Ovary (tissue), 10 donors: ENCODE measurements at places on chromosomes 13 and 19. TPM values are rescaled to one million over a fixed set of nuclear protein-coding genes. Genes with fewer than 3 reads are reported as not detected.
A peak's percentile ranks its signal among the peaks of the same experiment; 100 is the strongest.

PSG6 gene
- not detected for total RNA-seq

SYMPK gene
- total RNA-seq: 24.8 TPM

FAM216B gene
- 0.10 TPM for total RNA-seq

CCL25 gene
- total RNA-seq: not detected

PRR22 gene
- total RNA-seq: 0.80 TPM

- no peak for DNase-seq
Measured at GRCh38 chr13:76991432-76991795, 467 bp upstream of the CLN5 start.

DNA sequence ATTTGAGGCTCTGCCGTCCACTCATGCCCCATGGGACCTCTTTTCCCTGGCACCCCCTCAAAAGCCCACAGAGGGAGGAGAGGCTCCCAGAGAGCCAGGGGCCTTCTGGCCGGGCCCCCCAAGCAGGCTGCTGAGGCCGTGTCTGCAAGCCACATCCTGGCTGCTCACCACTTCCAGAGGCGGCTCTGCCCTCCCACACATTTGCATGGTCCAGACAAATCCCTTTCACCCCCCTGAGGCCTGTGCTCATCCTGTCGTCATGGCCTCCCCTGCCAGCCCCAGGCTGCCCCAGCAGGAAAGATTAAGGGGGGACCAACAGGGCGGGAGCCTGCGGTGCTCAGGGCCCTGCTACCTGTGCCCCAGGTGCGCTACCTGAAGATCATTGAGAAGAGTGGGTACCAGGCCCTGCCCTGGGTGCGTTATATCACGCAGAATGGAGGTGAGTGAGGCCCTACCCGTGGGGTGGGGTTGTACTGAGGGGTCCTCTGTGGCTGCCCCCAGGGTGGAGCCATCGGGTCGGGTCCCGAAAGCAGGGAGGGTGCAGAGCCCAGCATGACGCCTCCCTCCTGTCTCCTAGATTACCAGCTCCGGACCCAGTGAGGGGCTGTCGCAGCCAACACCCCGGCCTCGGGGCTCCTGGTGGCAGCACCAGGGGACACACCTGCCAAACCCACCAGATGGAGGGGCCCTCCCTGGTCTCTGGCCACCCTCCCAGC lies 36.3 kb downstream of the AP1M1 start:
- DNase-seq: no peak

- peak; percentile 63 for DNase-seq
Measured at GRCh38 chr19:35903550-35904179, 1.3 kb downstream of the HCST start.

GRCh38 chr19:46372901-46373490 lies 26.1 kb downstream of the PPP5C start:
- no peak for DNase-seq

GRCh38 chr13:112947796-112948195 lies 21.2 kb upstream of the MCF2L start:
- no peak for DNase-seq

DNA sequence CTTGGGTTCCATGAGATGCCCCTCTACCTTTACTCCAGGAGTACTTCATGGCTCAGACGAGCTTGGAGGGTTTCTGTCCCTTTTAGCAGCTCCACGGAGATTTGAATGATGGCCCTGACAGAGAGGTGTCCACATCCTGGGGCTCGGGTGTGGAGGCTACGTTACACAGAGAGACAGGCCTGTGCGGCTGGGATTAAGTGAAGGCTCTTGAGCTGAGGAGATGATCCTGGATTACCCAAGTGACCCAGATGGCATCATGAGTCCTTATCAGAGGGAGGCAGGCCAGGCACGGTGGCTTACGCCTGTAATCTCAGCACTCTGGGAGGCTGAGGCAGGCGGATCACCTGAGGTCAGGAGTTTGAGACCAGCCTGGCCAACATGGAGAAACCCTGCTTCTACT lies 12.4 kb downstream of the DPP9 start:
- no peak for DNase-seq

GRCh38 chr13:107441279-107441678 lies 774.1 kb downstream of the LIG4 start:
- no peak for DNase-seq

DNA sequence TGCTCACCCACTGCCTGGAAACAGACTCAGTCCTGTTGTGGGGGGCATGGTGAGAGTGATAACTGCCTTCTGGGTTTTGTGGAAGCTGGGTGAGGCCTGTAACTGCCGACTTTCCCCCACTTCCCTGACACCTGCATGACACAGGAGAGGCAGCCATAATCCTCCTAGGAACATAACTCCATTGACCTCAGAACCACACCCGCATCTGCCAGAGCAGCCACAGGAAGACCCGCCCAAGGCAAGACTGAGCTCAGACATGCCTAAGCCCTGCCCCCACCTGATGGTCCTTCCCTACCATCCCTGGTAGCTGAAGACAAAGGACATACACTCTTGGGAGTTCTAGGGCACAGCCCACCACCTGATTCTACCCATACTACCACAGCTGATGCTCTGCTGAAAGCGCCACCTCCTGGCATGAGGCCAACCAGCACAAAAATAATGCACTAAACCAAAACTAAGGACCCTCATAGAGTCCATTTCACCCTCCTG lies 326.7 kb downstream of the RBM26 start:
- DNase-seq: no peak

DNA sequence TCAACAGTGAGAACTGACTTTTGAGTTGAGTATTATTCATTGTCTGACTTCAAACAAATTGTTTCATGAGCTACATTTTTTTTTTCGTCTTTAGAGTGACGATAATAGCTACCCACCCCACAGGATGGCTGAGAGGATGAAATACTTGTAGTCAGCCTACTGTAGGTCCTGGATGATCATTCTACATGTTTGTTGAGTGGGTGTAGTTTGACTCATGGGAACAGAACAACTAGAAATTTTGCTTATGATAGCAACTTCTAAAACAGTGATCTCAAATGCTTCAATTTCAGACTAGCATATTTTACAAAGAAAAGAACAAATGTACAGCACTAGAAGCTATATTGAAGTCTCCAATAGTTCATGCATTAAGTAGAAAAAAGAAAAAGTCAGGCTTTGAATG lies 651.8 kb downstream of the PCDH9 start:
- DNase-seq: no peak

DNA sequence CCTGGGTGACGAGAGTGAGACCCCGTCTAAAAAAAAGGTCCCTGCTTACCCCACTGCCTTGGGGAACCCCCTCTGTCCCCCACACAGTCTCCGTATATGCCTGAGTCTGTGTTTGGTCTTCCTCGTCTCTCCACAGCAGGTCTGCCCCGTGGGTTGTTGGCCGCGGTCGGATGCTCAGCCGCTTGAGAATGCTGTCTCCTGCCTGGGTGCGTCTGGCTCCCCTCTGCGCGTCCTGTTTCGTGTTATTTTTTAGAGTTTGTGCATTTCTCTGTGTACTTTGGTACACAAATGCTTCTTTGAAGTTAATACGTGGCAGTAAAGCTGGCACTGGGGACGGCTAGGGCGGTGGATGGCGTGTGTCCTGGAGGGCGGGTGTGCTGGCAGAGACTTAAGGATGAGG lies 34.9 kb downstream of the KDM4B start:
- no peak for DNase-seq

- no peak for DNase-seq
Measured at GRCh38 chr19:3535563-3535965, 3.4 kb upstream of the TEKTIP1 start.

- no peak for DNase-seq
Measured at GRCh38 chr13:33445024-33445423, 159.5 kb upstream of the STARD13 start.

DNA sequence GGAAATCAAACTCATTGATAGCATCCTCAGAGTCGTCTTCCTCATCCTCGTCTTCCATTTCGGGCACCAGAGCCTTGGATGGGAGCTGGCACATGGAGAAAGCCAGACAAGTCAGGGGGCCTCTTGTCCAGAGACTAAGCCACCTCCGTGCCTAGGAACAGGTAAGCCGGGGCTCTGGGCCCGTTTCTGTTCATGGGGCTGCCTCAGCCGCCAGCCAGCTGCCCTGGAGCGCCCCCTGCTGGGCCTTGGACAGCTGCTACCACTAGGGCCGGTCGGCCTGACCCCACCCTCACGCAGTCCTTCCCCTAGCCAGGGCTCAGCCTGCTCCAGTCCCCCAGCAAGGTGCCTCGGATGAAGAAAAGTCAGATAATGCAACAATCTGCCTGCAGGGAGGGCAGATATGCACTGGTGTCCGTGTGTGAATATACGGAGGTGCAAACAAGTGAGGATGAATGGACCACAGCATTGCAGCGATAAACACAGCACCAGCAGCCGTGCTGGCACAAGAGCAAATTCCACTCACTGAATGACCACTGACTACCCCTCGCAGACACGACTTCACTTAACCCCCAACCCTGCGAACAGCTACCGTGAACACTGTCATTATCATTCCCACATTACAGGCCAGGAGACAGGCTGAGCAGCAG lies 11.9 kb upstream of the PRKD2 start:
- peak; percentile 81 for DNase-seq

GRCh38 chr13:28753946-28754345 lies 35.2 kb upstream of the SLC46A3 start:
- DNase-seq: no peak

- DNase-seq: no peak
Measured at GRCh38 chr19:35908010-35908441, at the start of gene TYROBP. TSS of gene TYROBP (minus strand) at chr19:35908295. CDS start at chr19:35908228, 67 bp downstream.

- DNase-seq: no peak
Measured at GRCh38 chr13:33610438-33611120, 207.4 kb upstream of the RFC3 start.

DNA sequence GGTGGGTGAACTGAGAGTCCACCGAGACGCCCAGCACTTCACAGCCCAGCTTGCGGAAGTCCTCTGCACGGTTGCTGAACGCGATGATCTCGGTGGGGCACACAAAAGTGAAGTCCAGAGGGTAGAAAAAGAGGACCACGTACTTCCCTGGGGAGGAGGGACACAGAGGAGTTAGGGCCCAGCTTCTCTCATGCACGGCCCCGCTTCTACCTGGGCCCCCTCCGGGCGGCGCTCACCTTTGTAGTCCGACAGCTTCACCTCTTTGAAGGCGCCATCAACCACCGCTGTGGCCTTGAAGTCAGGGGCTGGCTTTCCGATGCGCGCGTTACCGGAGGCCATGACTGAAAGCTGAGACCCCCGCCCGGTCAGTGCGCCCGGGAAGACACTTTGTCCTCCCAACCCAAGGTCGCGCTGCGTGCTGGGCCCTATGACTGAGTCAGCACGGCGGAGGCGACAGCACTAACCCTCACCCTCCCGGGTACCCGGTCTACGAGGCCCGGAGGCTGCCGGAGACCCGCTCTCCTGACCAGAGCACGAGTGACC lies 606 bp downstream of the PRDX2 start:
- DNase-seq: no peak
